ENCODE measurements at places on chromosomes 1 and 21. TPM values are rescaled to one million over a fixed set of nuclear protein-coding genes. Genes with fewer than 3 reads are reported as not detected.
A peak's percentile ranks its signal among the peaks of the same experiment; 100 is the strongest.

The NR1I3 gene
- not detected for total RNA-seq

DNA sequence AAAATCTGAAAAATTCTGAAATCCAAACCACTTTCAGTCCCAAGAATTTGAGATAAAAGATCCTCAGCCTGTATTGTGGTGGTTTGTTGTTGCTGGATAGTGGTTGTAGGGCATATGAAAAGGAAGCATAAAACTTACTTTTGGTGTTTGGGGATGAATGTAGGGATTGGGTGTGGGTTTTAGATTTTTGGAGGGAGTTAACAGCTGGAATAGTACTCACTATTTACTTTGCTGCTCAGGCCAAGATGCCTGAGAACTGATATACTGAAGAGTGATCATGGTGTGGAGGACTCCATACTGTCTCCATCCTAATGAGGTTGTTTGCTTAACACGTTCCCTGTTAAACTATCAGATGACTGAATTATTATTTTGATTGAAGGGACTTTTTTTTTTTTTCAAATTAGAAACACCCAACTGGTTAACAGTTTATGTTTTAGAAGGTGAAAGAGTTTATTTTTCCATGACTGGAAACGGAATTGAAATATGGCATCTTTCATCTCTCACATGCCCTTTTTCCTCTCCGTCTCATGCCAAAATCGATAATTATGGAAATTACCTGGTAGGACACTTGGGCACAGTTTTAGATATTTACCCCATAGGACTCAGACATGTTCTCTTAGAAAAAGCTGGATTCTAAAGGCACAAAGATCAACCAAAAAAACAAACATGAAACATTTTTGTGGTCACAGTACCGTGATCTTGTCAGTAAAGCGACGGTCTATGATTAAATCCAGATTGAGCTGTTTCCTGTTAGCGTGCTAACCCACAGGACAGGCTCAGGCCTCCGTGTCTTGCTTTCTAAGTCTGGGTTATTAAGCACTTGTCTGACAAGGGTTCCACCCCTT is 37.3 kb downstream of the RGL1 start:
- H3K4me3 ChIP-seq = peak overlapping the region; percentile 62
- H3K4me1 ChIP-seq = peaks cover 69% of the 10 kb centered on the region
- DNase-seq = peak; percentile 96
- H3K27me3 ChIP-seq = peaks cover 1% of the 10 kb centered on the region

The TAS1R1 gene
- not detected for total RNA-seq

GRCh38 chr1:221078260-221078965 is 199.2 kb downstream of the HLX start:
- H3K27ac ChIP-seq = no peak overlapping the region
- H3K4me3 ChIP-seq = no peak overlapping the region
- peak; percentile 31 for DNase-seq
- H3K4me1 ChIP-seq = peaks cover 28% of the 10 kb centered on the region
- peaks cover 4% of the 10 kb centered on the region for H3K36me3 ChIP-seq

DNA sequence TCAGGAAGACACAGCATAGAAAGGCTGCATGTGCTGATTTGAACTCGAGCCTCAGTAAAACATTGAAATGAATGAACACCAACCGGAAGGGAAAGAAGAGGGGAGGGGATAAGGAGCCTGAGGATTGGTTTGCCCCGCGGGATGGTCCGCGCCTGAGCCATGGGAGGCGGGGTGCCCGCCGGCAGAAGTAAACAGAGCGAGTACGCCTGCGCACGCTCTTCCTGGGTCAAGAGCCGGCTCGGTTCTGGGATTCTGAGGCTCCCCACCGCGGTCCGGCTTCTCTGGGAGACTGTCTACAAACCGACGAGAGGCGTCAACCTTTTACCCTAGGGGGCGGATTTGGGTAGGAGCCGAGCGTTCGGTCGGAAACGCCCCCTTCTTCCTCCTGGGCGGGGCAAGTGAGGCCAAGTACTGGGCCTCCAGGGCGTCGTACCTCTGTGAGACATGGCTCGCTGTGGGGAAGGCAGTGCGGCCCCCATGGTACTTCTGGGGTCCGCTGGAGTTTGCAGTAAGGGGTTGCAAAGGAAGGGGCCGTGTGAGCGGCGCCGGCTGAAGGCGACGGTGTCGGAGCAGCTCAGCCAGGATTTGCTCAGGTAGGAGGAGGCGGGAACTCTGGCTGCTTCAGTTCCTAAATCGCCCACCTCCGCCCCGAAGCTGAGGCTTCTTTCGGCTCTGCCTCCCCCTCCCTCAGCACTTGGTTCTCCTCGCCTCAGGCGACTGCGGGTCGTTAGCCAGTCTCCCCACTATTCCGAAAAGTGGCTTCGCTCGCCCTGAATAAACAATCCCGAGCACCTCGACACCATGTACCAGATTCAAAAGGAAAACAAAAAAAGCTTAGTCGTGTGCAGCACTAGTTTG is at the start of gene BTBD8:
Gene BTBD8 (plus strand): TSS at position 218 of the 858 bp plus-strand sequence. CDS start 227 bp downstream, at position 445.
- H3K36me3 ChIP-seq = no peaks in the 10 kb centered on the region
- peak; percentile 70 for DNase-seq
- H3K4me1 ChIP-seq = peaks cover 6% of the 10 kb centered on the region
- peak within 1 kb of the TSS; percentile 79 for H3K27ac ChIP-seq

- H3K4me1 ChIP-seq = peaks cover 27% of the 10 kb centered on the region
- peak overlapping the region; percentile 53 for H3K4me3 ChIP-seq
- H3K27ac ChIP-seq = peak overlapping the region; percentile 64
- peaks cover 26% of the 10 kb centered on the region for H3K27me3 ChIP-seq
- DNase-seq = peak; percentile 48
These were observed 251.3 kb downstream of the KCNH1 start for GRCh38 chr1:210882414-210883221.

GRCh38 chr1:29524285-29525065 is 288.2 kb downstream of the PTPRU start:
- H3K27ac ChIP-seq = no peak overlapping the region
- peaks cover 11% of the 10 kb centered on the region for H3K27me3 ChIP-seq
- no peaks in the 10 kb centered on the region for H3K4me1 ChIP-seq
- no peak for DNase-seq
- H3K4me3 ChIP-seq = no peak overlapping the region
- peaks cover 4% of the 10 kb centered on the region for H3K36me3 ChIP-seq

The MPL gene
- total RNA-seq = not detected

GRCh38 chr1:67382292-67382691 is 47.9 kb downstream of the SERBP1 start:
- H3K36me3 ChIP-seq = peaks cover 35% of the 10 kb centered on the region
- H3K27ac ChIP-seq = no peak overlapping the region
- no peak overlapping the region for H3K4me3 ChIP-seq
- no peak for DNase-seq

GRCh38 chr21:35644523-35644922 is 415.8 kb downstream of the SETD4 start:
- DNase-seq = no peak
- H3K4me1 ChIP-seq = peaks cover 97% of the 10 kb centered on the region
- H3K36me3 ChIP-seq = peaks cover 17% of the 10 kb centered on the region
- no peak overlapping the region for H3K4me3 ChIP-seq

DNA sequence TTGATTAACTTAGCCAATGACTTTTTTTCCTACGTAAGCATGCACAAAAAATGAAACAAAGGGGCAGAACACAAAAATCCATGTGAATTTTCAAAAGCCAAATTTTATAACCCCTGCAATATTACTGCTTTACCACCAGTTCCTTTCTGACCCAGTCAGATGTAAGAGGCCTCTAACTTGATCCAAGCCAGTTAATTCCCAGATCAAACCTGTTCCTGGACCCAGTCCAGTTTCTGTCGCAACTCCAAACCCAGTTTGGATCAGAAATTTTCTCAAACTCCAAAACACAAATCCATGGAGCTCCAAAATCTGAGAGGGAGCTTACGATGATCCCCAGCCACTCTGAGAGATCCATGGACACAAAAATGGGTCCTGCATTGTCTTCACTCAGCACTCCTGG is 7.8 kb upstream of the ZYG11A start:
- no peaks in the 10 kb centered on the region for H3K36me3 ChIP-seq
- H3K27me3 ChIP-seq = peaks cover 7% of the 10 kb centered on the region
- DNase-seq = no peak
- H3K27ac ChIP-seq = no peak overlapping the region
- peaks cover 22% of the 10 kb centered on the region for H3K4me1 ChIP-seq

GRCh38 chr1:41446851-41447610 is 37.5 kb downstream of the EDN2 start:
- H3K4me1 ChIP-seq = peaks cover 22% of the 10 kb centered on the region
- no peak overlapping the region for H3K27ac ChIP-seq
- H3K4me3 ChIP-seq = no peak overlapping the region
- no peaks in the 10 kb centered on the region for H3K36me3 ChIP-seq
- peaks cover 22% of the 10 kb centered on the region for H3K27me3 ChIP-seq

- peaks cover 36% of the 10 kb centered on the region for H3K4me1 ChIP-seq
- no peaks in the 10 kb centered on the region for H3K27me3 ChIP-seq
- no peak overlapping the region for H3K4me3 ChIP-seq
- H3K36me3 ChIP-seq = peaks cover 6% of the 10 kb centered on the region
- no peak overlapping the region for H3K27ac ChIP-seq
These were observed 15.3 kb upstream of the COL6A2 start for GRCh38 chr21:46082713-46082962.

The CREG1 gene
- total RNA-seq = 22.2 TPM

DNA sequence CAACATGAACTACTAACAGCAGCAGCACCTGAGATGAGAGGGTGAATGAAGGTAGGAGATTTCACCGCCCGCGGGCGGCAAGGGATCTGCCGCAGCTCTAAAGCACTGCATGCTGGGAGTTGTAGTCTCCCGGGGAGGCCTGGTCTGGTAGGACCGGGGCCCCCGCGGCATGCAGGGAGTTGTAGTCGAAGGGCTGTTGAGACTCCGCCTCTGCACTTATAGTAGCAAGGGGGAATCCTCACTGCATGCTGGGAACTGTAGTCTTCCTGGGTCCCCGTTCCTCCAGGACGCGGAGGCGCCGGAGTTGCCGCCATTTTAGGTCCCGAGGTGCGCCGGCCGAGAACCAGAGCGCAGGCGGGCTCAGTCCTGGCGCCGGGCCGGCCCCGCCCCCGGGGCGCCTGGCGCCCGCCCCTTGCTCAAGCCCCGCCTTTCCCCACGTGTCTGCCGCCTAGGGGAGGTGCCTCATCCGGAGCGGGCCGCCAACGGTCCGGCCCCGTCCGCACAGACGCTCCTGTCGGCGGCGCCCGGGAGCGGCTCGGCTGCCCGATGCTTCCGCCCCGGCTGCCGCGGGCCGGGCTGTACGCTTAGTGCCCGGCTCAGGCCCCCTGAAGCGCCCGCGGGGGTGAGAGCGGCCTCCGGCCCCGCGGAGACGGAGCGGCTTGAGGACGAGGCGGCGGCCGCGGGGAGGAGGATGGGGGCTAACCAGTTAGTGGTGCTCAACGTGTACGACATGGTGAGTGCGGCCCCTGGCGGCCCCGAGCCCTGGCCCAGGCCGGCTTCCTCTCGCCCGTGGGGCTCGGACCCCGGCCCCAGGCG is at the start of gene DESI2:
Gene DESI2 (plus strand): TSS at position 504 of the 816 bp plus-strand sequence. CDS start 188 bp downstream, at position 692.
- peak; percentile 99 for DNase-seq
- peaks cover 1% of the 10 kb centered on the region for H3K27me3 ChIP-seq
- peaks cover 10% of the 10 kb centered on the region for H3K36me3 ChIP-seq

The IGSF9 gene
- not detected for total RNA-seq

GRCh38 chr1:67084765-67085318 is 30.9 kb upstream of the SLC35D1 start:
- no peak for DNase-seq
- no peak overlapping the region for H3K4me3 ChIP-seq
- H3K27me3 ChIP-seq = peaks cover 2% of the 10 kb centered on the region

Data from HFFc6 (cell line).